ENCODE measurements at places on chromosomes 16 and 17. TPM values are rescaled to one million over a fixed set of nuclear protein-coding genes. Genes with fewer than 3 reads are reported as not detected.

- DNase-seq, result no peak
Observed at GRCh38 chr17:14337596-14338079, 36.8 kb downstream of the HS3ST3B1 start.

DNA sequence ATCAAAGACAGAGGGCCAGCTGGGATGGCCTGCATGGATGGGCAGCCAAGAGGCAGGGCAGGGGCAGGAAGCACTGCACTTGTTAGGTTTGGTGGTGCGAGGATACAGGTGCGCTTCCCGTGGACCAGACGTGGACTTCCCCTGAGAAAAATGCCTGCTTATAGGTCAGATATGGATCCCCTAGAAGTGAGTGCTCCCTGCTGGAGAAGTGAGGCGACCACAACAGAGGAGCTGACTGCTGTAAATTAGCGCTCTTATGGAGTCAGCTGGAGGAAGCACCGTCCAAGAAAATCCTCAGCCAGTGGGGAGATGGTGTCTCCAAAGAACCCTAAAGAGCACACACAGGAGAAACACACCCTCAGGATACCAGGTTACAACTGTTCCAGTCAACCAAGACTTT lies 27.7 kb upstream of the CCDC182 start:
- DNase-seq, result no peak

The CHST4 gene
- not detected for total RNA-seq

GRCh38 chr16:27550582-27550920 lies 607 bp downstream of the KATNIP start:
- DNase-seq, result no peak

All from ascending aorta (tissue), 2 donors.